ENCODE measurements at places on chromosomes 3 and 15.

DNA sequence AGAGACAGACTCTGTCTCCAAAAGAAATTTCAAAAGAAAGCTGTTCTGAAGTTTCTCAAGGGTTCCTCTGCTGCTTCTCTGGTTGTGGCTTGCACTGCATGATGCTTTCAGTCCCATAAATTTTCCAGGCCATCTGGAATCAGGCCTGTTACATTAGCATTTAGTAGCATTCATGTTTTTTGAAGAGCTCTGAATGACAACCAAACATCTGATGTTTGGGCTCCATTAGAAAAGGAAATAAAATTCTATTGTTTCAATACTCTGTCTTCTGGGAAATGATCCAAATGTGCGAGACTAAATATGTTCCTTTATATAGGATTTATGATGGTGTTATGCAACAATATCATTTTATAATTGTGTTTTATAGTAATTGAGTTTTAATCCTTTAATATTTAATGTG lies 455.8 kb downstream of the GABRG3 start:
- DNase-seq = no peak

DNA sequence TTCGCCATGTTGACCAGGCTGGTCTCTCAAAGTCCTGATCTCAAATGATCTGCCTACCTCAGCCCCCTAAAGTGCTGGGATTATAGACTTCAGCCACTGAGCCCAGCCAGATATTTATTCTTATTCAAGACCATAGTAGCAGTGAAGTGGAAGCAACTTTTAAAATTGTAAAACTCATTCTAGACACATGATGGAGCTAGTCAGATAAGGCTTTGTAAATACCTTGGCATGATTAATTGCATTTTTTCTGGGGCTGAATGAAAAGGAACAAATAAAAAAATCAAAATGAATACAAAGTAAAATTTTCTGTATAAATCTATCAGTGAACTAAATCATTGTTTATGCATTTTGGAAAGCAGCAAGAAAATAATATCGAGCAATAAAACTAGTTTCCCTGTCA lies 4.1 kb upstream of the MYO1E start:
- no peak for DNase-seq

GRCh38 chr3:130582457-130583153 lies 65.6 kb downstream of the COL6A6 start:
- no peak for DNase-seq

- no peak for DNase-seq
Measured at GRCh38 chr3:191356631-191357439, 26.5 kb upstream of the UTS2B start.

DNA sequence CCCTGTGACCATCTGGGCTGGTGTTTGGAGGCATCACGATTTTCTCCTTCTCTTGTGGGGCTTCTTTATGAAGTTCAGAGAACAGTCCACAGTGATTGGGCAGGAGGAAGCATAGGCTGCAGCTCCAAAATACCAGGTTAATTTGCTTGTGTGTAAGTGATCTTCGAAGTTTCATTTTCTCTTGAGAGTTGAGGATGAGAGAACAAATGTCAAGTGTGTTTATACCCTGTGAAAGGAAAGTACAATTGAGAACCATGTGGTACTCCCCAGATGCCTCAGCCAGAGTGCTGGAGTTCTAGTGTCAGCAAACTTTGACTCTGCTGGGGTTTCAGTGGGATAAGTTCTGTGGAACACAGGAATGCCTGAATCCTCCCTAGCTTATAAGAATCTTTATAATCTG lies 357.1 kb upstream of the CFAP20DC start:
- DNase-seq = no peak

DNA sequence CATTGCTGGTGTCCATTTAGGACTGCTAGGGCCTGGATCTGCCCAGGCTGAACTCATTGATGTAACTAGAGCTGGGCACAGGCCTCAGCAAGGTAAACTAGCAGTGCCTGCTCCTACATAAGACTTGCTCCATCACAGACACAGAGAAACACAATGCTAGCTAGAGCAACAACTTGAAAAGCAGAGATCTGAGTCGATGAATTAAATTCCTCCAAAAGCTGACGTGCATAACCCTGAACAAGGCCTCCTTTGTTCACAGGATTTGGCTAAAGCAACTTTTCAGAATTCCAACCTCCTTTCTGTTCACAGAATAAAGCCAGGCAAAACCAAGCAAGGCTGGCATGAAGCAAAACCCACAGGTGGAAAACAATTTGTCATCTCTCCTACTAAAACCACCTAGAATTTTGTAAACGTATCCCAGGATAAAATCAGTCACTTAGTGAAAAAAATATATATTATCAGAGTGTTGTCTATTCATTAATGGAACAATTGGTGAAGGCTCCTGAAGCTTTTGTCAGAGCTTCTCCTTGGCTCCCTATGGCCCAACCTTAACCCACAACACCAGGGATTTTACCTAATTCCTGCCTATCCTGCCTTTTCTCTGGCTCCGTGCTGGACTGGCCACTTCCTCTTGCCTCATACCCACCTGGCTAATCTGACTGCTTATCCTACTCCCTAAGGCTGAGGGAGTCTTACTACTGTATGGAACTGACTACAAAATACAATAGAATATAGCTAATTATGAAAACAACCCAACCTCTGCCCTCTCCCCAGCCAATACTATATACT lies 39.9 kb downstream of the PLCH1 start:
- DNase-seq = no peak

DNA sequence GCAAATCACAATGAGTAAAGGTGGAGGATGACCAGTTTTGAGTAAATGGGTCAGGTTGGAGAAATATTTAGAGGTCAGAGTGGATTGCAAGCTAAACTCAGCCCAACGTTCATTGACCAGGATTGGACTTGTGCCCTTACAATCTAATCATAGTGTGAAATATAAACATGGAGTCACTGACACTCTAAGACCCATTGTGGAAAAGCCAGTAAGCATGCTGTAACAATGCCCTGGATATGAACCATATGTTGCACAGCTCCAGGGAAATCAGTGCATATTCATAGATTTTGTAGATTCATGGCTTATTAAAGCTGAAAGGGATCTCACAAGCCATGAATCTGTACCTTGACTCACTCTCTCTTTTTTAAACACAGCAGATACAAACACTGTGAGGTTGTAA lies 660.2 kb upstream of the LMCD1 start:
- DNase-seq = no peak

GRCh38 chr15:89041507-89041906 lies 46.7 kb upstream of the ABHD2 start:
- DNase-seq = no peak

DNA sequence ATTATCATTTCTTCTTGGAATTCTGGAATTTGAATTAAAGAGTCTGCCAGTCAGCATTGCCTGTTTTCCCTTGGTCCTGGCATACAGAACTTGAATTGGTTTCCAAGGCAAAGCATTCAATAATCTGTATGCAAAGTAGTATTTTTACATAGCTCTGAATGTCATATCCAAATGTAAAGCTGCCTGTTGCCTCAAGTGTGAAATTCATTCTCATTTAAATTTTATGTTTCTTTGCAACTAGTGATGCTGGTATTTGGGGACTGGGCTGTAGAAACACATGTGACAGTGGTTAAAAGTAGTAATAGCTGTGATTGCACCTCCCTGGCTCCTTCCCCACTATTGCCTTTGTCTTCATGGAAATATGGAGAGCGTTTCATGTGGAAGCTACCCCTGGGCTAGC lies 743.9 kb upstream of the GOLIM4 start:
- no peak for DNase-seq

GRCh38 chr3:41662288-41662687 lies 299.6 kb downstream of the ULK4 start:
- DNase-seq = no peak

DNA sequence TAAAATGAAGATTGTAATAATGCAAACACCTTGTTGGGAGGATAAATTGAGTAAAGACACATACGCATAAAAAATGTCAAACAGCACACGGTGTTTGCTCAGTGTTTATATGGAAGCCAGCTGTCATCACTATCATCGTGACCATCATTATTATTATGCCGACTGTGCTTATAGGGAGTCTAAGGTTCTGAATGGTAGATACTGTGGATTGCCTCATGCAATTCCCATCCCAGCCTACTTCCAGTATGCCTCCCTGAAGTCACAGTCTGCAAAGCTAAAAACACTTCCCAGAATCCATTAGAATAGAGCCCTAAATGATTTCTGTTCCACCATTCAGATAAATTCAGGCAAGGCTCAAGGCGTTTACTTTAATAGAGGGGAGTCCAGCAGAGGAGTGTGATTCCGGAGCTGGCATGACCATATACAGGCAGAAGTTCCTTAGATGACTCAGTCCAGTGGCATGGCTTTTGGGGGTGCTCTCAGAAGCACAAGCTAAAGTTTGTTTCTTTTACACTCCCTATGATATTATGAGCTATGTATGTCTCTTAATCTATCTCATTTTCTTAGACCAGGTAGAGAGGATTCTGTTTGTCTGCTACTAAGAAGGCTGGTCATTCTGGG lies 148.7 kb downstream of the MEX3B start:
- DNase-seq = no peak

GRCh38 chr15:59104912-59105732 lies at the start of gene CCNB2:
Gene CCNB2 (plus strand): TSS chr15:59105146. CDS start chr15:59105269, 123 bp downstream.
- no peak for DNase-seq

All from cortex of kidney (tissue), 1 donor.